Activated CD4-positive, alpha-beta T cell treated with anti-CD3 and anti-CD28 coated beads for 24 hours (primary cell): ENCODE measurements at places on chromosomes 11 and 22.

DNA sequence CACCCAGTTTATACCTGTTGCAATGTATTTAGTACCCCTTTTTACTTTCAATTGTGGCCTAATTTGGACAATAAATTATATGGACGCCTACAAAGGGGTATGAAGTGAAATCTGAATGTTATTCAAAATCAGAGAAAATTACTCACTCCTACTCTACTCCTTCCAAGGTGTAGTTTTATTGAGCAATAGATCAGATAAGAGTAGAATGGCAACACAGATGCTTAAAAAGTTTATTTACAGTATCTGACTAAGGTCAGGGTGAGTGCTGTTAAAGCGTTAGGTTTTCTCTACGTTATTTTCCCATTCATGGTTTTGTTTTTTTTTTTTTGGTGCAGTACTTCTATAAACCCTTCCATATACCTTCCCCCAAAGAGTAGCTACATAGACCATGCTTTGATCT lies 805.6 kb downstream of the KCNA4 start:
- no peak for DNase-seq

- DNase-seq = no peak
Measured at GRCh38 chr22:35705141-35705540, 12.5 kb upstream of the APOL5 start.

- DNase-seq = no peak
Measured at GRCh38 chr11:81644239-81644840, 1089.3 kb downstream of the FAM181B start.

DNA sequence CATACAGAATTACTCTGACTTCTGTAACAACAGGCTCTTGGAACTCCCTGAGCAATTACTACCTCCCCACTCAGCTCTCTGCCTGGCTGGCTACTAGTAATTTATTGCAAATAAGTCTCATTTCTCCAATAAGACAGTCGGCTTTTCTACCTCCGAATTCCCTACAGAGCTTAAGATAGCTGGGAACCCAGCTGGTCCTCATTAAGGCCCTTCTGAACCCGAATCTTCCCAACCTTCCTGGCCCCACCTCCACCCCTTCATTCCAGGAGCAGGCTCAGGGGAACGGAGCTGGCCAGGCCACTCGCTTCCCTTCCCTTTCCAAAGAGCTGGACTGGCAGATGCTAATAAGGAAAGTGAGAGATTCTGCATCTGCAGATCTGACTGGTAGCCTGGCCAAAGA lies 21.6 kb downstream of the TMPRSS5 start:
- DNase-seq = no peak

DNA sequence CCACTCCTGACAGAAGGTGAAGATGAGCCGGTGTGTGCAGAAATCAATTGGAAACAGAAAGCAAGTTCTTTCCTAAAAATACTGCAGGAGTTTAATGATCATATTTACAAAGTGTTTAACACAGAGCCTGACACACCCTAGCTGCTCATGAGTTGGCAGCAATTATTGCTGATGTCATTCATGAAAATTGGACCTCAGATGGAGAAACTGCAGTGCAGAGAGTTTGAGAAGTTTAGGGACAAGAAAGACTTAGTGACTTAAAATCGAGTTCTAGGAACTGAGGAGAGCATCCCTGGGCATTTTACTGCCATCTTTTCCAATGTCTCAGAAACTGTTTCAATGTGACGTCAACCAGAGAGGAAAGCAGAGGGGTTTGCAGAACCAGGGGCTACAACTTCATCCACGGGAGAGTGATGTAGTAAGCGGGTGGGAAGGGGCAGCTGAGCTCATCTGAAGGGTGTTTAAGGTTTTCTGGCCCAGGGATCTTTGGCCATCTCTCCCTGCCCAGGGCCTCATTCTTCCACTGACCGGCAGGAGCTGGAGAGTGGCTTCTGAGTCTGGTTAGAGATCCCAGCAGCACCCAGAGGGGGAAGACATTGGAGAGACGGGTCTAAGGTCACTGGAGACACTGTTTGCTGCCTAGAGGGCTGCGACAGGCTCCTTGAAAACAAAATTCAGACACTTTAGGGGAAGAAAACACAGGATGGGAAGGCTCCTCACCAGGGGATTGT lies 21.1 kb upstream of the IGLL5 start:
- DNase-seq = no peak

- peak; percentile 79 for DNase-seq
Measured at GRCh38 chr11:613369-613968, 2.3 kb downstream of the IRF7 start.

DNA sequence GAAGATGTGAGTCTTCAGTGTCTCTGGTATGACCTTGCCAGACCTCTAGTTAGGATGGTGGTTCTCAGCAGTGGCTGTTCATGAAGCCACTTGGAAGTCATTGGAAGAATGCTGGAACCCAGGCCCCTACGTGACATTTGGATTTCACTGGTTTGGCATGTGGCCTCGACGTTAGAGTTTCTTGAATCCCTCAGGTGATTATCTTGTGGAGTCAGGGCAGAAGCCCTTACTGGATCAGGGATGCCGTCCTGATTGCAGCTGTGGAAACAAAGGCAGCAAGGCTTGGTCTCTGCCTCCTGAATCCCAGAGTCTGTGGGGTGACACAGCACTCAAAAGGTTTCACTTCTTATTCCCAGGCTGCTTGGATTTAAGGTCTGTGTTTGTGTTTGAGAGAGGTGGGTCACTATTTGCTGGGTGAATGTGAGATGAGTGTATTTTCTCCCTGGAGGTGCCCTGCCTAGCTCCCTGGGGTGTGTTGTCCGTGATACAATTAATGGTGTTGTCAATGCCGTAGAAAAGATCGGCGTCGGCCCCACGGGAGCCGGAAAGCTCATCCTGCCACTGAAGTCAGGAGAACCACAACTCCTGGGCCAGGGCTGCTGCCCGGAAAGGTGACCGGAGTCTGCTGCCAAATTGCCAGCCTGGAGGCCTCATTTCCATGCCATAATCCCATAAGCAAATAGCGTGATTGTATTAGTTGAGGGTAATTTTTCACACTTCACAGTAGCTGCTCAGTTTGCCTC lies 939.0 kb downstream of the BRD1 start:
- no peak for DNase-seq

DNA sequence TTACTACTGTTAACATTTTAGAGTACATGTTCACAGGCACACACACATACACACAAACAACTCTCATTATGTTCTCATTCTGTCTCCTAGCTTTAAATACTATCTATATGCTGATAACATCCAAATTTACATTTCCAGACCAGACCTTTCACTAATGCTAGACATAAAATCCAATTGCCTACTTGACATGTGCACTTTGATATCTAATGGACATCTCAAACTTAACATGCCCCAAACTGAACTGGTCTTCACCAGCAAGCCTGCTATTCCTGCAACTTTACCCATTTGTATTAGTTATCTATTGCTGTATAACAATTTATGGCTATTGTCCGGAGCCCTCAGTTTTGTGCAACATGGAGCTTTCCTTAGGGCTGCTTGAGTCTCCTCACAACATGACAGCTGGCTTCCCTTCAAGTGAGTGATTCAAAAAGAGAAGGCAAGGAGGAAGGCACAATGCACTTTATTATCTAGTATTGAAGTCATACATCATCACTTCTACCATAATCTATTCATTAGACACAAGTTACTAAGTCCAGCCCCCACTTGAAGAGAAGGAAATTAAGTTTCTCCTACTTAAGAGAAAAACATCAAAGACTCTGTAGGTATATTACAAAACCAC lies 3.0 kb downstream of the SLC36A4 start:
- DNase-seq = no peak

DNA sequence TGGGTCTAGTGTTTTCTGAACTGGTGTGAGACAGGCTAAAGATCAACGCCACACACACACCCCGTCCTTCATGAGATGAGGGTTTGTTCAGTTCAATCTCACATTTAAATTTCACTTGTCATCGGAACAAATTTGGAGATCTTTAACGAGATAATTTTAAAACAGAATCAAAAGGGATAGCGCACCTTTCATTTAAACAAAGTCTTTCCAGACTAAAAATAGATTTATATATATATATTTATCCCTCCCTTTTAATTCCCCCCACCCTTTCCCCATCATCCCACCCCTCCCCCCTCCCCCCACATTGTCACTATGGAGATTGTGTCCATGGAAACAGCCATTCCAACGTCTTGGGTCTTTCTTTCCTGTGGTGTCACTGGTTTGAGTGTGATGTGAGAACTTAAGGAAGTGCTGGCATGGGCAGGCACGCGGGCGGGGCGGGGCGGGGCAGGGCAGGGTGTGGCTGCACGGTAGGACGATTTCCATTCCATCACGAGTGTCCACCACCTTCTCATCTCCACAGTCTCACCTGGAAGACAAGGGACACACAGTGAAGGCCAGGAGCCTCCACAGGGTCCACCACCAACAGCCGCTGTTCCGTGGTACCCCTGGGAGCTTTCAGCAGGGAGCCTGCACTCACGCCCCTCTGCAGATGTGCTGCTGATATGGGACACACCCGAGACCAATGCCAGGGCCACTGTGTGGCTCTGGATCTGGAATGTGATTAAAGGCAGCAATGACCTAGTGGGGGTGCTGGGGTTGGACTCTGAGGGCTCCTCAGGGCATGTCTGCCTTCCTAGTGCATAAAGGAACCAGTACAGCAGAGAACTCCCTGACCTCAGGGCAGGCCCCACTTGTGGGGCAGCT lies 30.5 kb upstream of the CYP2D6 start:
- DNase-seq = no peak

GRCh38 chr11:16989554-16989953 lies 24.7 kb downstream of the PLEKHA7 start:
- no peak for DNase-seq

DNA sequence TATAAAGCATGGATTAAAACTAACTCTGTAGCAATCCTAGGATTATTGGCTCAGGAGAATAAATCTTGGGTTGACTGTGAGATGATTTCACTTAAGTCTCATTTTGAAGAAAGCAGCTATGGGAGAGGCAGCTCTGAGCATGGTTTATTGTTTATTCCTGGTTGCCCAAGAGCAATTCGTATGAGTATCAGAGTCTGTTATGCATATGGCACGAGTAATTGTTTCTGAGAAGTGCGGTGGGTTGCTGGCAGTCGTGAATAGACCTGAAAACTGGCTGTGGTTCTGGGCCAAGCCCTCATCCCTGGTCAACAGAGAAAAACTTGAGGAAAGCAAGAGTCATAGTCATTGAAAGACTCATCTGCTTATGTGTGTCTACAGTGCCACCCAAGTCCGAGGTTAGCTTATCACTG lies 26.8 kb downstream of the DIXDC1 start:
- no peak for DNase-seq

DNA sequence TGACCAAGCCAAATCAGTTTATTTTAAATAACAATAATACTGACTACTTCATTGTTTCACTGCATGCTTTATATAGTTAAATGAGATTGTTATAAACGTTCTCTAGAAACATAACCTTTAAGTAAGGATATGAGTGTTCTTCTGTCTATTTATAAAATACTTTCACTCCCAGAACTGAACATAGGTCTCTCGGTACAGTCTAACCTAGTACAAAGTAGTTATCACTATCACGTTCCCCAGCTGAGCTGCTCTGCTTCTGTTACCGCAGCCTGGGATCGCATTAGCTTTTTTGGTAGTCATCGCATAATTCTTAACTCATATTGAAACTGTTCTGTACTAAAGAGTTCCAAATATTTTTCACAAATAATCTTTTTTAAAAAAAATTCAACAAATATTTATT lies 143.6 kb downstream of the WNT11 start:
- no peak for DNase-seq
